SIG-M5 (cell line): ENCODE measurements at places on chromosomes 1 and 21.

DNA sequence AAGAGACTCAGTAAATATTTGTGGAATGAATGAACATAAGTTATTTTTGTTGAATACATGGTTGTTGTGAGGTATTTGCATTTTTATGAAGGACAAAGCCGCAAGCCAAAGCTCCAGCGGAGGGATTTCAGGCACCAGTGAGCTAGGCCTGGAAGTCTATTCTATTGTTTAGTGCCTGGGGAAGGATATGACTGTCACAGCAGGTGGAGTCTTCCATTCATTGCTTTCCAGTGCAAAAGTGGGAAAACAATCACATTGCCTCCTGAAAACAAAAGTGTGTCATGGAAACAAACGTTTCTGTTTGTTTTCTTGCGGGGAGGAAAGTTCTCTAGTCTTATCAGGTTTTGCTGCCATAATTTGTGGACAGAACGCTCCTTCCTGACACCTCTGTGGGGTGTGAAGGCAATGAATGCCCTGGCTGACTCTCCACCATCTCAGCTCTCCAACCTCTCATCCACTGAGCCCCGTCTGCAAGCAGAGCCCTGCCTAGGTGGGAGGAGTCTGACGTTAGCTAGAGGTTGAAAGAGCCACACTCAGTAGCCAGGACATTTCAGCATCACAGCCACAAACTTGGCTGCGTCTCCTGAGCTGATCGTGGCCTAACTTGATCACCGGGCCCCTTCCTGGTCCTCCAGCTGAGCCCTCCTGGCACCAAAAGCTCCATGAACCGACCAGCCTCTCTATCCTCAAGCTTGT lies 739.1 kb downstream of the MATN1 start:
- DNase-seq, result no peak

GRCh38 chr1:59204001-59204400 lies 92.9 kb upstream of the FGGY start:
- no peak for DNase-seq

- DNase-seq, result no peak
Measured at GRCh38 chr1:42130061-42130660, 23.0 kb upstream of the GUCA2B start.

DNA sequence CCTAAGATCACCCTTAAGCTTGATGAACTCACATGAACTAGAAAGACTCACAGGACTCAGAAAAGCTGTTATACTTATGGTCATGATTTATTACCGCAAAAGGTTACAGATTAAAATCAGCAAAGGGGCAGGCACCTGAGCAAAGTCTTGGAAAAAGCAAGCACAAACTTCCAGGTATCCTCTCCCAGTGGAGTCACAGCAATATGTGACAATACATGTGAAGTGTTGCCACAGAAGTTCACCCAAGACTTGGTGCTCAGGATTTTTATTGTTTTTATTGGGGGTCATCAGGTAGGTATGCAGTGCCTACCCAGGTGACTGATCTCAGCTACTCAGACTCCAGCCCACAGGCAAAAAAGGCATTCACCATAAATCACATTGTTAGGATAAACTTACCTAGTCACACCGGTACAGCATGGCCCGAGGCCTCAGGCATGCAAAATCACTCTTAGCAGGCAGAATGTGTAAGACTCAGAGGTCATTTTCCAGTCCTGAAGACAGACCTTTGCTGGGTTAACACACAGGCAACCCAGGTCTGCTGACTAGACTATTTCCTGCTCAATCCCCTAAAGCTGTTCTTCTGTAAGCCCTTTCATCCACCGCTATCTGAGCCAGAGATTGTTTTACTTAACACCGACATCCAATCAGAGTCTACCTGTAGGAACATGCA lies 55.6 kb downstream of the SSX2IP start:
- no peak for DNase-seq

DNA sequence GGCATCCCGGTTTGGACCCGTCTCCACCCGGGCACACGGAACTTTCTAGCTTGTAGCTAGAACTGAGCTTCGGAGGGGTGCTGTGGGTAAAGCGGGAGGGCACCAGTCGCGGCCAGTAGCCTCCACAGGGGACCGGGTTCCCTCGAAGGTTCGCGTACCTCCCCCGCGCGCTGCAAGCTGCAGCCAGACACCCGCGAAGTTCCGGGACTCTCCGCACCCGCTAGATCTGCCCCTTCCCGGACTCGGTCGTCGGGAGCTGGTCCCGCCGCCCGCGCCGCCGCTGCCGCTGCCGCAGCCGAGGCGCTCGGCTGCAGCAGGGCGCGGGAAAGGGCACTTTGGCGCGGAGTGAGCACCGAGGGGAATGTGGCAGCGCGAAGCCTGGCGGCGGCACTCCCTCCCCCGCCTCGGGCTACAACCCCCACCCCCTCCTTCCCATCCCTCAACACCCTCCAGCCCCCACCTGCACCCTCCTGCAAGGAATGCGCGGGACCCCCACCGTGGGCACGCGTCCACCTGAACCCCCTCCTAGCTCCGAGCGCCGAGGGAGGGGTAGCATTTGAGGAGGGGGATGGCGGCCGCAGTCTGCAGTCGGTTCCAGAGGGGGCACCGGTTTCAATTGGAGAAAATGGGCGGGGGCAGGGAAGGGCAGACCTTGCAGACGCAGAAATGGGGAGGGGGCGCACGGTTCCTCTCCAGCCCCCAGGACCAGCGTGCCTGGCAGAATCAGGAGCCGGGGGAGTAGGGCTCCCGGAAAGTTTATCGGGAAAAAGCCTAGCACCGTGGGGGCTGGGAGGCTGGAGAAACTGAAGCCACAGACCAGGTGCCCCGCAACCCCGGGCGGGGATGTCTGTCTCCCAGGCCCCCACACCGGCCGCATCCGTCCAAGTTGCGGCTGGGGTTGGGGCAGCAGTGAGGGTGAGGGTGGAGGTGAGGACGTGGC lies 968 bp downstream of the CSMD2 start:
- no peak for DNase-seq

DNA sequence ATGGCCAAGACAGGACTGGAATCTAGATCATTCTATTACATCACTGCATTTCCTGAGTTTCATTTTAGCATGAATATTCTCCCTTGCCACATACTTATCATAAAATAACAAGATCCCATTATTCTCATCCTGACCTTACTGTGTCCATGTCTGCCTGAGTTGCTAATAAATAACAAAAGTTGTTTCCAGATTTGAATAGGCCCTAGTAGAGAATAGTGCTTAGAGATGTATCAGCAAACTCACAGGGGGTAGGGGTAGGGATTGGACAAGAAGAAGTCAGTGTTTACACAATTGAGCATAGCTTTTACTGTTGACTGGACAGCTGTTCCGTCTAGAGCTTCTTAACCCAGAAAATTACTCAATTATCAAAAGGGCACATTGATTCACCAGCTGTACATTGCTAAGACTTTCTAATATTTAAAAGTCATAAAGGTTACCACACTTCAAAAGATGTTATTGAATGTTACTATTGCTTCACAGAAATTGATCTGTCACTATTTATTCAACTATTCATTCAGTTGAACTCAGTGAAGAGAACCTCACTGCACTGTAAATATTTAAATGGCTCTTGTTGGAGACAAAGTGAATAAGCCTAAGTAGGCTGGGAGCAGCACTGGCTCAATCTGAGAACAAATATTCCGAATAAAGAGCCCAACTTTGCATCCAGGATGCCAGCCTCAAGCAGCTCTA lies 121.9 kb downstream of the NRIP1 start:
- DNase-seq, result no peak

DNA sequence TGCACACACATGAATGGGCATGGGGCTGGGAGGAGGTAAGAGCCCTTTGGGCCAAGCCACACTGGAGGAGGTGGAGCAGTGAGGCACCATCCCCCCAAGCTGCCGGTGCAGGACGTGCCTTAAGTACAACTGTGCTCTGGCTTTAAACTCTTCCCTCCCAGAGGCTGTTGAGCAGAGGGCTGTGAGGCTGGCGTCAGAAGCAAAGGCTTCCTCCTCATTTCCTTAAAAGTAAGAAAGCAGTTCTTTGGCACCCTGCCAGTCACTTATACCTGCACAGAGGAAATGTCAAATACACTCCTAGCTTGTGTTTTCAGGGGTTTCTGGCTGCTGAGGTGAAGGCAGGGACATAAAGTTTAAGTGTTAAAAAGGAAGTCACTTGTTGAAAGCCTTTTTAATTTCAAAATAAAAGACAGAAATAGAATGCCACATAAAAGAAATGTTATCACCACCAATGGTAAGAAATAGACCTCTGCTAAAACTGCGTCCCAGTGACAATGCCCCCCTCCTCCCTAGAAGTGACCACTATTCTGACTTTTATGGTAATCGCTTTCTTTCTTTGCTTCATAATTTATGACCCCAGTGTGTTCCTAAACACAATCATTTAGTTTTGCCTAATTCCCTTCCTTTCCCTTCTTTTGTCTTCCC lies 33.0 kb downstream of the LAMC2 start:
- no peak for DNase-seq

DNA sequence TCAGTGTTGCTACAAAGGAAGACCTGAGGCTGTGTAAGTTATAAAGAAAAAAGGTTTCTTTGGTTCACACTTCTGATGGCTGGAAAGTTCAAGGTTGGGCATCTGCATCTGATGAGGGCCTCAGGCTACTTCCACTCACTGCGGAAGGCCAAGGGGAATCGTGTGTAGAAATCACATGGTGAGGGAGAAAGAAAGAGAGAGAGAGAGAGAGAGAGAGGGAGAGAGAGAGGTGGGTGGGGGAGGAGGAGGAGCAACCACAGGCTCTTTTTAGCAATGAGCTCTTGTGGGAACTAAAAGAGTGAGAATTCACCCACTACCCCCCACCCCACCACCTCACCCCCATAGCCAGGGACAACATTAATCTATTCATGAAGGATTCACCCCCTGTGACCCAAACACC lies 59.9 kb downstream of the CLSTN1 start:
- DNase-seq, result no peak

DNA sequence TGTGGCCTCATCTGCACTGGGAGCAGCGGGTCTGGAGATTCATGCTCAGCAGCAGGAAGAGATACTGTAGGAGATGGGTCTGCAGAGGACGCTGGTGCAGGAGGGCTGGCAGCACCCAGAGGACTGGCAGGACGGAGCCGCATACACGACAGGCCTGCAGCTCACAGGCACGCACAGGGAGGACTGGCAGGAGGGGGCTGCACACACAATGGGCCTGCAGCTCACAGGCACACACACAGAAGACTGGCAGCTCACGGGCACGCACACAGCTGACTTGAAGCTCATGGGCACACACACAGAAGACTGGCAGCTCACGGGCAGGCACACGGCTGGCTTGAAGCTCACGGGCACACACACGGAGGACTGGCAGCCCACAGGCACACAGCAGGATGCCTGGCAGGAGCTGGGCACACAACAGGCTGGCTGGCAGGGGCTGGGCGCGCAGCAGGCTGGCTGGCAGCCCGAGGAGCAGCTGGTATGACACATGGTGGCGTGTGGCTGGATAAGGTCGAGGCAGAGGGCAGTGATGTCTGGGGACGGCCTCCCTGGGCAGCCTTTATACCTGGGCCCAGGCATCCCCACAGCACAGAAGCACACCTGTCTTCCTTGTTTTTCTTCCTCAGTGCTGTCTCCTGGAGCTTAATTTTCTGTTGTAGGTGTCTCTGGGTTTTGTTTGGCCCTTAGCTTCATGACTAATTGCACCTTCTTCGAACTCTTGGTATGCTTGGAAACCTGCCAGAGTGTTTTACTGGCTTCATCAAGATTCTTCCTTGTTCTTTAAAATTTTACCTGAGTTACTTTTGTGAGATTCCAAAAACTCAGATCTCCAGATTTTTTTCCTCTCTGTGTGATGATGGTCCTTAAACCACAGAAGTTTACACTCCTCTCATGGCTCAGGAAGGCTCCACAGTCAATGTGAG lies at the start of gene KRTAP12-2:
Gene KRTAP12-2, minus strand, starts transcription at position 527 of the 920 bp plus-strand sequence. Its CDS starts 41 bp downstream, at position 486.
- DNase-seq, result no peak

DNA sequence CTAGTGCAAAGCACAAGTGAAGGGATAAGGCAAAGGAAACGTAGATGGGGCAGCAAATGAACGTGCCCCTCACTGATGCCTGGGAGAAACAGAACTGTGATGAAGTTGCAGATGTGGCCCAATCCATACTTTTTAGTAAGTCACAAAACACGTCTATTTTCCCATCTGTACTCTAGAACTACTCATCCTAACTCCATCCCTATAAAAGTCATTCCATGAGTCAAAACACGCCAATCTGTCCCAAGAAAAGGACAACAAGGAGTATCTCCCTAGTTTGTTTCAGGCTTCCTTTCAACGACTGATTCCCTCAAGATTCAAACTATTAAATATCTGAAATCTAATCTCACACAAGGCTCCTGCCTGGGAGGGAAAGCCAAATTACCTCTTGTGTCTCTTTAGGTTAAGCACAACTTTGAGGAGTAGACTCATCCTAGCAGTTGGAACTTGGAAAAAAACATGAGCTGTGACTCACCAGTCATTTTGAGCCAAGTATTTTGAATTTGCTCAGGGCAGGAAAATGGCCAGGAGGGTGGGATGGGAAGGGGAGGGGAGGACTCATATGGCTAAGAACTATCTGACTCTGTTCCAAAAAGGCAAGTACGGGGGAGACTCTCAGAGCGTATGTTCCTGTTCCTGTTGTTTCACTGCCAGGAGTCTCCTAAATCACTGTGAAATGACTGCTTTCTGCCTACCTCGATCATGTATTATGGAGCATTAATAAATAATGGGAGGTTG lies 214.5 kb upstream of the CAMK1G start:
- no peak for DNase-seq

- no peak for DNase-seq
Measured at GRCh38 chr1:214255509-214255908, 25.4 kb upstream of the SMYD2 start.

DNA sequence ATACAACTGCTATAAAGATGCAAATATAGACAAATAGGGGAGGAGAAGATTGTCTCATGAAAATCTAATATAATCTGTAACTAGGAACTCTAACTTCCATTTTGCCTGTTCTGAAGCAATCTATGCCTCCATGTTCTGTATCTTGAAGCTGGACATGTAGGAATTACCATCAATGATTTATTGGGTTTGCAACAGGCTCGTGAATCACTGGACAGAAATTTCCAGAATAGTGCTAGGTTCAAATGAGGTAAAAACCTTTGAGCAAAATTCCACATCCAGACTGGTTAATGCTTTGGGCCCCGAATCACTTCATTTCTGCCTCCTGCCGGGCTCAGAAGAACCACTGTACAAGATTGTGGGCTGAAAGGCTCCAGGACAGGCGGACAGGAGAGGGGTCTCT lies 110.7 kb upstream of the CTTNBP2NL start:
- DNase-seq, result no peak

DNA sequence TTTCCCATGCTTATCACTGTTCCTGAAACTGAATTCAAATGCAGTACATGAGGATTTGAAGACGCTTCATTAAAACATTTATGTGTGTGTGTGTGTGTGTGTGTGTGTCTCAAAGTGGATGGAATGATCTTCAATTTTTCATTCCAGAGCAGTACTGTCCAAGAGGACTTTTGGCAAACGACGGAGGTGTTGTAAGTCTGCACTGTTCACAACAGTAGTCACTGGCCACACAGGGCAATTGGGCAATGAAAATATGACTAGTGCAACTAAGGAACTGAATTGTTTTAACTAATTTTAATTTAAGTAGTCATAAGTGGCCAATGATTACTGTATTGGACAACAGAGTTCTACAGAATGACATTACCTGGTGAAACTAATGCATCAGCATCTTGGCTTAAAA lies 5.0 kb downstream of the TAF5L start:
- no peak for DNase-seq
